PC-9 (cell line): ENCODE measurements at places on chromosomes 16 and 17. TPM values are rescaled to one million over a fixed set of nuclear protein-coding genes. Genes with fewer than 3 reads are reported as not detected.
A peak's percentile ranks its signal among the peaks of the same experiment; 100 is the strongest.

The CBX2 gene
- 30.4 and 32.6 TPM in 2 replicates for total RNA-seq

The CMTM2 gene
- 0.65 TPM in 1 of 2 replicates, not detected in the other for total RNA-seq

The SYNGR3 gene
- total RNA-seq, result 4.3 and 4.5 TPM in 2 replicates

The CCL14 gene
- not detected in 2 replicates for total RNA-seq

The NT5M gene
- total RNA-seq, result 6.2 and 9.6 TPM in 2 replicates

The PLXDC1 gene
- total RNA-seq, result 2.5 and 2.9 TPM in 2 replicates

The TLCD2 gene
- 6.1 and 6.7 TPM in 2 replicates for total RNA-seq

The PRSS36 gene
- 4.1 and 6.8 TPM in 2 replicates for total RNA-seq

The ACSM2A gene
- not detected in 2 replicates for total RNA-seq

The CHST5 gene
- 0.25 and 1.3 TPM in 2 replicates for total RNA-seq

The OR1A2 gene
- not detected in 2 replicates for total RNA-seq

DNA sequence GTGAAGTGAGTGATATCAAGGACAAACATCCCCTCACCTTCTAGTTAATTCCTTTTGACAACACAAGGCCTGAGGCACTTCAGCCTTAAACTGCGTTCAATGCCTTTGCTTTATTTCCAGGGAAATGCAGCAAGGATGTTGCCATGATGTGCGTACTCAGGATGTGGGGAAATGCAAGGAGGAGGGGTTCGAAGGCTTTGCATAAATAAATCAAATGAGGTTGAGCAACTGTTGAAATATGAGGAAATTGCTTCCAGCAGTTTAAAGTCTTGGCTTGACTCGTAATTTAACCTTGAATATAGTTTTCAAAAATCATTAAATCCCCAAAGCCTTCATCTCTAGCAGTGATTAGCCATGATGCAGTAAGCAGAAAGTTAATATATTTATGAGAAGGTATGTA, 81.8 kb upstream of the CCL2 start:
- no peak overlapping the region for H3K27ac ChIP-seq
- no peak for DNase-seq
- no peaks in the 10 kb centered on the region for H3K36me3 ChIP-seq
- H3K4me1 ChIP-seq, result no peaks in the 10 kb centered on the region
- no peak overlapping the region for H3K4me3 ChIP-seq

- no peak overlapping the region for H3K4me3 ChIP-seq
- H3K27me3 ChIP-seq, result peaks cover 72% of the 10 kb centered on the region
- H3K27ac ChIP-seq, result no peak overlapping the region
Observed at GRCh38 chr16:86584726-86585721, 6.7 kb downstream of the FOXL1 start.

GRCh38 chr17:58913971-58914769, 158.5 kb downstream of the PPM1E start:
- H3K27ac ChIP-seq, result no peak overlapping the region
- DNase-seq, result no peak
- no peaks in the 10 kb centered on the region for H3K27me3 ChIP-seq
- H3K36me3 ChIP-seq, result no peaks in the 10 kb centered on the region
- no peak overlapping the region for H3K4me3 ChIP-seq

- H3K27ac ChIP-seq, result no peak overlapping the region
- H3K36me3 ChIP-seq, result no peaks in the 10 kb centered on the region
- no peak overlapping the region for H3K4me3 ChIP-seq
Observed at GRCh38 chr16:83244057-83244456, 563.7 kb upstream of the HSBP1 start.

GRCh38 chr17:17873450-17873991, 36.7 kb upstream of the SREBF1 start:
- H3K4me3 ChIP-seq, result no peak overlapping the region
- peaks cover 15% of the 10 kb centered on the region for H3K4me1 ChIP-seq
- no peak overlapping the region for H3K27ac ChIP-seq
- H3K36me3 ChIP-seq, result no peaks in the 10 kb centered on the region
- no peak for DNase-seq

GRCh38 chr17:36495076-36495578, 8.6 kb downstream of the ZNHIT3 start:
- H3K27me3 ChIP-seq, result no peaks in the 10 kb centered on the region
- peaks cover 17% of the 10 kb centered on the region; the same call in 1 of the 2 replicates for H3K36me3 ChIP-seq
- H3K27ac ChIP-seq, result no peak overlapping the region
- no peak for DNase-seq
- no peak overlapping the region for H3K4me3 ChIP-seq

- H3K36me3 ChIP-seq, result no peaks in the 10 kb centered on the region
- H3K4me1 ChIP-seq, result peaks cover 52% of the 10 kb centered on the region
- H3K4me3 ChIP-seq, result no peak overlapping the region
- H3K27ac ChIP-seq, result no peak overlapping the region
Observed at GRCh38 chr16:14011846-14012245, 59.3 kb upstream of the MRTFB start.

- no peaks in the 10 kb centered on the region for H3K36me3 ChIP-seq
- peaks cover 46% of the 10 kb centered on the region for H3K4me1 ChIP-seq
- no peak overlapping the region for H3K4me3 ChIP-seq
- no peaks in the 10 kb centered on the region for H3K27me3 ChIP-seq
- H3K27ac ChIP-seq, result no peak overlapping the region
Observed at GRCh38 chr17:45225051-45225700, 3.5 kb downstream of the FMNL1 start.

DNA sequence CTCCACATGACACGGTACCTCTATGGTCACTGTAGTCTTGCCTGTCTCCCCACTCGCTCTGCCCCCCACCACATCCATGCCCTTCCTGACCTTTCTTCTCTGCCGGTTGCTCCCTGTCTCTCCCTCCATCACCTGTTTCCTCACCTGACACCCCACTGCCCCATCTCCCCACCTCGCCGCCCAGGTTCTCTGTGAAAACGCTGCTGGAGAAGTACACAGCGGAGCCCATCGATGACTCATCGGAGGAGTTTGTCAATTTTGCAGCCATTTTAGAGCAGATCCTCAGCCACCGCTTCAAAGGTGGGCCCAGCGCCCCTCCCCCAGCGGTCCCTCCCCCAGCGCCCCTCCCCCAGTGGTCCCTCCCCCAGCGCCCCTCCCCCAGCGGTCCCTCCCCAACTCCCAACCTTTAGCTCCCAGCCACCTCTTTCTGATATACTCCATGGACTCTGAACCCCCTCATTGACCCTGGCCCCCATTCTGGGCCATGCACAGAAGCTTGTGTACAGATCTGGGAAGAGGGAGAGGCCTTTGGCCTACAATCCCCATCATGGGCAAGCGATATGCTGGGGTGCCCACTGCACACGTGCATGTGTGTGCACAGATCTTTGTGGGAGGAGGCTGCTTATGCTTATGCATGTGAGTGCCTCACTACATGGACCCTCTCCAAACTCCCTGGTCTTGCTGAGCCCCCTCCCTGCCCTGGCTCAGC, 4.1 kb downstream of the RUNDC3A start:
- DNase-seq, result no peak
- no peak overlapping the region for H3K27ac ChIP-seq
- no peaks in the 10 kb centered on the region for H3K36me3 ChIP-seq
- peaks cover 4% of the 10 kb centered on the region for H3K27me3 ChIP-seq
- H3K4me3 ChIP-seq, result no peak overlapping the region

DNA sequence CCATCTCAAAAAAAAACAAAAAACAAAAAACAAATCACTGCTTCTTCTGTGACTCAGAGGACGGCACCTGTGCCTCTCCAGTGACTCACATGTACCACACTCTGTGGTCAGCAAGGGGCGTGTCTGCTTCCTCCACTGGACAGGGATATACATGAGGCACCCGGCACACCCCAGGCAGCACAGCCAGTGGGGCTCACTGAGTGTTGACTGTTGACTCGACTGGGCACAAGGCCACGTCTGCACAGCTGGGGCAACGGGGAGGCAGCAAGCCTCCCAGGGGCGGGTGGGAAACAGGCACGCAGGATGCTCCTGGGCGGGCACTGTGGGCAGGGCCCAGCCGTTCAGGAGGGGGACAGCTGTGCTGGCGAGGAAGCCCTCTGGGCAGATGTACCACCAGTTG, 64.1 kb downstream of the TIMM22 start:
- H3K27ac ChIP-seq, result 0 out of 2 replicates have a peak overlapping the region, but pooled peaks have one; percentile 28
- H3K4me3 ChIP-seq, result no peak overlapping the region
- H3K27me3 ChIP-seq, result no peaks in the 10 kb centered on the region
- H3K4me1 ChIP-seq, result peaks cover 11% of the 10 kb centered on the region
- peak; percentile 98 for DNase-seq

DNA sequence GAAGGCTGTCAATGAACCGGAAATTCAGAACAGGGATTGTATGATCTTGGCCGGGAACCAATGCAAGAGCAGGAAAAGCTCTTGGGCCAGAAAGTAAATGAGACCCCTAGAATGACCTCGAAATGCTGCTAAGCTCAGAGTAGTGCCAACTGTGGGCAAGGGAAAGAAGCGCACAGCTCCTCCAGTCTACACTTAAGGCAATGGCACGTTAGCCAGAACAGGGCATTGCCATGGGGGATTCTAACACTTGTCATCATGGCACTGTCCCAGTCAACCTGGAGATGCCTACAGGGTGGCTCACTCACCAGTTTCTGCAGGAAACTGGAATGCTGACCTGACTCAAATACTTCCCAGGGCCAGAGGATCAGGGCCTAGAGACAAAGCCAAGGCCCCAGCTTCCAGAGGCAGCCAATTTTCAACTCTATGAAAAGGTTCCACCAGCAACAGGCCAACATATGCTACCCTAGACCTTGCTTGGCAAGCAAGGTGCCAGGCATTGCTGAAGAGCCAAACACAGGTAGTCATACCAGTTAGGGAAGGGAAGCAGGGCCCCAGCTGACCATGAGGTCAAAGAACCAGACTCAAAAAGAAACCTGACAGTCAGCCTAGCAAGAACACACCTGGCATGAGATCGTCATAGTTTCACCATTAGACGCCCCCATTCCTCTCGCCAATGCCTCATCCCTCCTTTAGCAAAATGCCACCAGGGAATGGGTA, 34.9 kb downstream of the ARHGAP17 start:
- no peaks in the 10 kb centered on the region for H3K27me3 ChIP-seq
- DNase-seq, result peak; percentile 78
- H3K36me3 ChIP-seq, result peaks cover 5% of the 10 kb centered on the region; the same call in 1 of the 2 replicates
- peaks cover 30% of the 10 kb centered on the region for H3K4me1 ChIP-seq
- H3K4me3 ChIP-seq, result no peak overlapping the region

GRCh38 chr16:15482068-15482747, 47.8 kb downstream of the BMERB1 start:
- H3K27me3 ChIP-seq, result no peaks in the 10 kb centered on the region
- peak overlapping the region; percentile 69 for H3K27ac ChIP-seq
- H3K4me3 ChIP-seq, result no peak overlapping the region
- H3K36me3 ChIP-seq, result no peaks in the 10 kb centered on the region
- peak; percentile 89 for DNase-seq

DNA sequence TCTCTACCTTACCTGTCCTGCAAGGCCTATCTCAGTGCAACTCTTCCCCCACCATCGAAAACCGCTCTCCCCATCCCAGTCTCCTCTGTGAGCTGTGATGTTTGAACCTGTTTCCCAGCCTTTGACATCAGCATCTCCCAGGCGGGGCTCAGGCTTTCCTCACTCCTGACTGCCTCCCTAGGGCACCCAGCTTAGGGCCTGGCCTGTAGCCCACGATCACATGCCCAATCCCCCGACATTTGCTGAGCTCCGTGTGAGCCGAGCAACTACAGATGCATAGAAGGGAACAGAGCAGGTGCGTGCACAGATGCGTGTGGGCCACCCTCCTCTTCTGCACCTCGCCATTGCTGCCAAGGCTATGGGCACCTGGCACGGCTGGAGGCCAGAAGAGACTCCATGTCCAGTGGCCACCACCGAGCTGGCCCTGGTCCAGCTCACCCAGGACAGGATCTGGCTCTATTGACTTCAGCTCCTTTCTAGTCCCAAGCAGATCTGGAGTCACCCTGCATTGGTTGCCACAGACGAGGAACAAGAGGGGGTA, 35.5 kb upstream of the CMIP start:
- no peaks in the 10 kb centered on the region for H3K27me3 ChIP-seq
- H3K27ac ChIP-seq, result no peak overlapping the region
- no peaks in the 10 kb centered on the region for H3K36me3 ChIP-seq
- H3K4me1 ChIP-seq, result peaks cover 31% of the 10 kb centered on the region
- no peak overlapping the region for H3K4me3 ChIP-seq

DNA sequence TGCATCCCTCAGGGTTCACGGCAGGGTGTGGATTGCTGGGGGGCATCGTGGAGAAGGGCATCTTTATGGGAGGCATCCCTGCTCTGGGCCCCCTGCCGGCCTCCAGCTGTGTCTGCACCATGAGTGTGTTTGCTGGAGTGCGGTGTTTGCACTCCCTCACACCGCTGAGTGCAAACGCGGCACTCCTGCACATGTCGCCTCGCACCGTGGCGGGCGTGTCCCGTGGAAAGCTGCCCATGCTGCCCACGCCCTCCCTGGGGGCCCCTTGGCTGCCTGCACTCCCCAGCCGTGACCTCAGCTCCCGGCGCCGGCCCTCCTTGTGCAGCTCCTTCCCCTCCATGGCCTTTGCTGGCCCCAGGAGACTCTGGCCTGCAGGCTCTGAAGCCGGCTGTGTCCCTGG, 74.6 kb upstream of the ZNF750 start:
- H3K4me3 ChIP-seq, result no peak overlapping the region
- H3K36me3 ChIP-seq, result no peaks in the 10 kb centered on the region
- no peak overlapping the region for H3K27ac ChIP-seq
- no peaks in the 10 kb centered on the region for H3K27me3 ChIP-seq

DNA sequence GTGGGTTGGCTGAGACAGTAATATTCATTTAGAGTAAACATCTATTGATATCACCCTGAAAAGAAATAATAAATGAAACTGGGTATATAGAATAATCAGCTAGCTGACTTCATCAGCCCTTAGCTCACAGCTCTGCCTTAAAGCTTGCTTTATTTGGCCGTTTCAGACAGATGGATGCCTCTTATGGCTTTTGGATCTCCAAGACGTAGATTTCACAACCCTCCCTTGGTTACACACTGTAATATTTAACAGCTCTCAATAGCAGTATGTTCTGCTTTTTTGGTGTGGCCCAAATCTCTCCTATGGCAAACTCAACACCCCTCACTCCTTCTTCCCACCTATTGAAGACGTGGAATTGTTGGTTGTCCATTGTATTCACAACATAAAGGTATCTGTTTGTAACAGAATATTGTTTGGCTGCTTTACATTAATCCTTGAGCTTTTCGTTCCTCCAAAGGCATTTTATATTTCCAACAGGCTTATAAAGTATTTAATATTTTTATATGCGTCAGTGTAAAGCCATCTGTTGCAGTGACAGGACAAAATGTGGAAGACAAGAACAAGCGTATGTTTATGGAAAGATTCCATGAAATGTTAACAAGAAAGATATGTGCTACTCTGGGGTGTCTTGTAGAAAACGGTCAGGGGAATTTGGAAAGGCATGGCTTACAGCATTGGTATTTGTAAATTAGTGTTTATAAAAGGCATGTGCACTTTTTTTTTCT, 837.0 kb upstream of the RBFOX1 start:
- H3K27ac ChIP-seq, result no peak overlapping the region
- no peak overlapping the region for H3K4me3 ChIP-seq
- H3K36me3 ChIP-seq, result no peaks in the 10 kb centered on the region
- peaks cover 24% of the 10 kb centered on the region for H3K27me3 ChIP-seq

GRCh38 chr16:81688182-81688581, 90.9 kb upstream of the PLCG2 start:
- no peak overlapping the region for H3K4me3 ChIP-seq
- H3K4me1 ChIP-seq, result no peaks in the 10 kb centered on the region
- no peak overlapping the region for H3K27ac ChIP-seq
- H3K27me3 ChIP-seq, result no peaks in the 10 kb centered on the region
